ENCODE measurements at places on chromosomes 12 and 14.
A peak's percentile ranks its signal among the peaks of the same experiment; 100 is the strongest.

DNA sequence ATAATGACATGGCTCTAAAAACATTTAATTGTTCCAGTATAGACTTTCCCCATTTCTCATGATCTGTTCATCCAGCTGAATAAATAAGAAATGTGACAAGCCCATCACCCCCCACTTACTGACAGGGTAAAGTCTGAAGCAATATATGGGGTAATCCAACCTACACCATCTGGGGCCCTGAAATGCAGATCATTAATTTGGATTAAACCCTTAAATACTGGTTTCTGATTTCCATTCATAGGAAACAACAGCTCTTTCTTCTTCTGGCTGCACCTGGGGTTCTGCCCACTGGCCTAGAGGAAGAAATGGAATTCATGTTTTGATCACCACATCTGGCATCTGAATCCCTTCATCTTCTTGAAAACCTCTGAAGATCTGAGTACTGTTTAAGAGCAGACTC lies 39.3 kb upstream of the ACSM4 start:
- no peak for DNase-seq

- peak; percentile 11 for DNase-seq
These were observed 4.8 kb upstream of the ZCCHC8 start for GRCh38 chr12:122505419-122506051.

DNA sequence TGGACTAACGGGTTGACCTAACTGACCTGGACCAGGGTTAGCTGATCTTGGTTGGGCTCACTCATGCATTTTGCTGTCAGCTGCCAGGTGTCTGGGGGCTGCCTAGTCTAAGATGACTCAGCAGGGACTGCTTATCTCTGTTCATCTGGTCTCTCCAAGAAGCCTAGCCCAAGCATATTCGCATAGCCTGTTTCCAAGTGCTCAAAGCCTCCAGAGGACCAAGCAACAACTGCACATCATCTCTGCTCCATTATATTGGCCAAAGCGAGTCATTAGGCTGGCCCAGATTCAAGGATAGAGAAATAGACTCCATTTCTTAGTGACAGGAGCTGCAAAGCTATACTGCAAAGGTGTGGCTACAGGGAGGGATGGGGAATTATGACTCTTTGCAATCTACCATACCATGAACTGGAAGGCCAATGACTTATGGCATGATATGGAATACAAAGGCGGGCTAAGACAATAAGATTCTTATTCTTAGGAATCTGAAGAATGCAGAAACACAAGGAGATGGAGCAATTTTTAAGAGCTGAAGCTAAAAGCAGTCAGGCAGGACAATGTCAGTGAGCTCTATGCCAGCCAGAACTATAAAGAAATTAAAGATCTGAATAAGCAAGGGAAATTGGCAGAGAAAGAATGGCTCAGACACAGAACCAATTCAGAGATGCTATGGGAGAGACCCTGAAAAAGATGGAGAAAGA lies 194.6 kb upstream of the FSCB start:
- DNase-seq = no peak

DNA sequence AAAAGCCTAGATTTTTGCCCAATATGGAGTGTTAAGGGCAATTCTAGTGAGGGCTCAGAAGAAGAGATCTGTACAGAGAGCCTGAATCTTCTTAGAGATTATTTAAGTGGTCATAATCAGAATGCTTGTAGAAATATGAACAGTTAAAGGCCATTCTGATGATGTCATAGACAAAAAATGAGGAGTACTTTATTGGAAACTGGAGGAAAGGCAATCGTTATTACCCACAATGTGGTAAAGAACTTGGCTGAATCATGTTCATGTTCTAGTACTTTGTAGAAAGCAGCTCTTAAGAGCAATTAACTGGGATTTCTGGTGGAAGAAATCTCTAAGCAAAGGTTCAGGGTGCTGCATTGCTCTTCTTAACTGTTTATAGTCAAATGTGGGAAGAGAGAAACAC lies 36.4 kb upstream of the SYT10 start:
- no peak for DNase-seq

DNA sequence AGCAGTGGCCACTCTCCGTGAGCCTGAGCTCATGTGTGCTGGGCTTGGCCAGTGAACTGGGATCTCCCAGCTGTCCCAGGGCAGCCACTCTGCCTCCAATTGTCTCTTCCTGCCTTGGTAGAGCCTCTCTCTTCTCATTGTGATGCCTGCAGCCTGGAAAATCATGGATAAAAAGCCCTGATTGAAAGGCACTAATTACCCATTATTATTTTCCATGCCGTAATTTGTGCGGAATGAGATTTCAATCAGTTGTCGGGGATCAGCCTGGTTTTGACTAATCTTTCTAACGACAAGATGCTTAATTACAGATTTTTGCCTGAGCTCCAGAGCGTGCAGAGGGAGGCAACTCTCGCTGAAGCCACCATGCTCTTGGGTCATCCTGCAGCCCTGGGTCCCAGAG lies 52.7 kb downstream of the ESRRB start:
- no peak for DNase-seq

GRCh38 chr12:57340104-57340503 lies 89.1 kb upstream of the STAC3 start:
- DNase-seq = no peak

GRCh38 chr12:123126294-123127181 lies 24.4 kb downstream of the PITPNM2 start:
- no peak for DNase-seq

DNA sequence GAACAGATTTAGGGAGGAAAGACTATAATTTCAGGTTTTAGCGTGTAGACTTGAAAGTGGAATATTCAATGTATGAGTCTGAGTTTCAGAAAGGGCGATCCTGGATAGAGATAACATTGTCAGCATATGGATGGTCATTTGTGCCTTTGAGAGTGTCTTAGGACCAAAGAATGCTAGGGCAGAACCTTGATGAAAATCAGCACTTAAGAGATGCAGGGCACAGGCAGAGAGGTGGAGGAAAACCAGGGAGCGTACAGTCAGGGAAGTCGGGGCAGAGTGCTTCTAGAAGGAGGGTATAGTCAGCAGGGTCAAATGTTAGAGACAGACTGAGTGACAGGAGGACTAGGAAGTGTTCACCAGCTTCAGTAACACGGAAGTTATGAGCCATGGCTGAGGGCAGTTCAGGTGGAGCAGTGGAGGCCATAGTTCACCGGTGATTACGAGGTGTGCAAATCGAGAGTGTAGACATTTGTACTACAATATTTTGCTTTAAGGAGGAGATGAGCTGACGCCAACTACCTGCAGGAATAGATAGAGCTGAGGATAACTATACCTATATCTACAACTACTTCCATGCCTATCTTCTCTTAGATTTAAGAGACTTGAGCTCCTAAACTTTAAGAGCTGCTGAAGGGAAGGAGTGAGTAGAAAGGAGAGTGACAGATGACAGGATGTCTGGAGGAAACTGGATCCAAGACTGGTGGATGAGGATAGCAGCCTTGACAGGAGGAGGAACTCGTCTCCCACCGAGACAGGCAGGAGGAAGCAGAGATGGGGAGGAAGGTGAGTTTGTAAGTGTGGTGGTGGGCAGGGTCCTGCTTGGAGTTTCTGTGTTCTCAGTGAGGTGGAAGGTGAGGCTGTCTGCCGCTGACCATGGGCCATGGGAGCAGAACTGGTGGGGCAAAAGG lies 6.5 kb downstream of the CBLN3 start:
- no peak for DNase-seq

DNA sequence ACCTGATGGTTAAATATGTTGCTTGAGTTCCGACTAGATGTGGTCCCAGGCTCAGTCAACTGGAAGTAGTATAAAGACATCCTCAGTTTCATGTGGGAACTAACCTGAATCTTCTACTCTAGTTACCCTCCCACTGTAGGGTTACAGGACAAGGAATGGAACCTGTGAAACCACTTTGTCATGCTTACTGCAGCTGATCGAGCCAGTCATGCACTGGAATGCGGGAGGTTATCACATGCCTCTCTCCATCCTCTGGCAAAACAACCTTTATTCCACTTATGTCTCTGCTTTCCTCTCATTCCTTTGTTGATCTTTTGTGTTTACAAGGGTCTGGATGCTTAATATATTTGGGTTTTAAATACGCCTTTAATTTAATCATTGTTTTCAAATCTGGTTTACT lies 111.9 kb upstream of the DDHD1 start:
- no peak for DNase-seq

GRCh38 chr14:42111355-42111754 lies 504.7 kb downstream of the LRFN5 start:
- no peak for DNase-seq

GRCh38 chr12:102797528-102797927 lies 119.5 kb downstream of the PAH start:
- DNase-seq = no peak

GRCh38 chr14:71776471-71777360 lies 155.5 kb upstream of the RGS6 start:
- DNase-seq = no peak

DNA sequence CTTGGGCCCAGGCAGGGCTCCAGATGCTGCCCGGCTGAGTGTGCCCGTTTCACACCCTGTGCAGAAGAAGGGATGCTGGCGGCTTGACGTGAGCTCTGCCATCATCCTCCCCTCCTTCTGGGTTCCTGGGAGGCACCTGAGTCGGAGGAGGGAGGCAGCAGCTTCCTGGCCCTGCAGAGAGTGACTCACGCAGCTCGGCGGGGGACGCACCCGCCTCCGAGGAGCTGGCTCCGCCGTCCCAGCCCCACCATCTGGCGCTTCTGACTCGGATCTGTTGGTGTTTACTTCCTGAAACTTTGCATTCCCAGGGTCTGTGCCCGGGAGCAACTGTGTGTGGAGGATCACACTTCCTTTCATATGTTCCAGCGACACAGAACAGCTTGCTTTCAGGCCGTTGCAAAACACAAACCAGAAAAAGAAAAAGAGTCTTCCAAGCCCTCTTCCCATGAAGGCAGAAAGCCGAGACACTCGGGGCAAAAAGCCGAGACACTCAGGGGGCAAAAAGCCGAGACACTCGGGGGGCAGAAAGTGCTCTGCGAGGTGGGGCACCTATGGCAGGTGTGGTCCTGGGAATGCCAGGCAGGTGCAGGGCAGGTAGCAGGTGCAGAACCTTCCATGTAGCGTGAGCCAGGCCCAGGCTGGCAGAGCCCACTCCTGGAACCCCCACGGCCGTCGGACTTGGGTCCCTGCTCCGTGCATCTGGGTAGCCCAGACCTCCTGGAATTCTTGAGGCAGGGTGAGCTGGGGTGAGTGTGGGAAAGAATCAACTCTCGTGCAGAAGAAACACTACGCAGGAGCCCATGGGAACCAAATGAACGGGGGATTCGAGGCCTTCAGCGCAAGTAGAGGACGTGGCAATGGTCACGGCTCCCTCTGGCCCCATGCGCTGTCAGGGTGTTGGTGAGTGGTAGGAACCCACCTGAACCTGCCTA lies 27.6 kb upstream of the GALNT9 start:
- DNase-seq = no peak

DNA sequence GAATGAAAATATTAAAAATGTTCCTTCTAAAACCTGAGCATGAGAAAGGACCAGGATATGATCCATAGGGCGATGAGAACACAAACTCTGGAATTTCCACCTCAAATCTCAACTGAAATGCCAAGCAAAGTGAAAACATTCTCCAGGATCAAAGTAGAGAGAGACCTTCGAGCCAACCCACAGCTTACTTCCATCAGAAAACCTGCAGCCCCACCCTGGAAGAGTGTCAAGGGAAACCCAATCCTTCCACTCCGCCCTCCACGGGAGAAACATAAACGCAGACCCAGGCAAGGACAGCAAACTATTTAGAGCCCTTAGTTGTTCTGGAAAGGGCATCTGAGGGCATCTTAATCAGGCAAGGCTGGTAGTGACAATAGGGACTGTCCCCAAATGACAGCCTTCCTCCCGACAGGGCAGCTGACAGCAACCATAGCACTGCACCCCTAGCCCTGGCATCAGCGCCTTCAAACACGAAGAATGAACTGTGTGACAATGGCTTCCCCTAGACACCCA lies 21.8 kb downstream of the SLC15A4 start:
- no peak for DNase-seq

GRCh38 chr14:68935761-68936214 lies 43.3 kb downstream of the ACTN1 start:
- DNase-seq = no peak

- DNase-seq = no peak
These were observed 32.7 kb downstream of the PPP4R3A start for GRCh38 chr14:91477388-91477787.
